ENCODE measurements at places on chromosomes 16 and 17.

GRCh38 chr16:46828292-46828691, 2.7 kb downstream of the C16orf87 start:
- no peak for DNase-seq

GRCh38 chr17:19502517-19502916, 31.1 kb upstream of the SLC47A1 start:
- DNase-seq = no peak

DNA sequence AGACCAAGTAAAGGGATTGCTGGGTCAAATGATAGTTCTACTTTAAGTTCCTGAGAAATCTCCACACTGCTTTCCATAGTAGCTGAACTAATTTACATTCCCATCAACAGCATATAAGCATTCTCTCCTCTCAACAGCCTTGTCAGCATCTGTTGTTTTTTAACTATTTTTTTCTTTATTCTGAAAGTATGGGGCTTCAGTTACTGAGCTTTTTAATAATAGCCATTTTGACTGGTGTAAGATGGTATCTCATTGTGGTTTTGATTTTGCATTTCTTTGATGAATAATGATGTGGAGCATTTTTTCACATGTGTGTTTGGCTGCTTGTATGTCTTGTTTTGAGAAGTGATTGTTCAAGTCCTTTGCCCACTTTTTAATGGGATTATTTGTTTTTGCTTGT, 2.5 kb downstream of the KRTAP2-2 start:
- DNase-seq = no peak

GRCh38 chr17:39625198-39625785, 1.5 kb upstream of the PPP1R1B start:
- DNase-seq = no peak

- no peak for DNase-seq
Measured at GRCh38 chr16:88739139-88739976, 33.1 kb downstream of the CTU2 start.

Measured in suprapubic skin (tissue), 4 donors.